ENCODE measurements at places on chromosomes 1 and 21.

- DNase-seq = no peak
Measured at GRCh38 chr1:94677714-94678113, 136.2 kb upstream of the F3 start.

DNA sequence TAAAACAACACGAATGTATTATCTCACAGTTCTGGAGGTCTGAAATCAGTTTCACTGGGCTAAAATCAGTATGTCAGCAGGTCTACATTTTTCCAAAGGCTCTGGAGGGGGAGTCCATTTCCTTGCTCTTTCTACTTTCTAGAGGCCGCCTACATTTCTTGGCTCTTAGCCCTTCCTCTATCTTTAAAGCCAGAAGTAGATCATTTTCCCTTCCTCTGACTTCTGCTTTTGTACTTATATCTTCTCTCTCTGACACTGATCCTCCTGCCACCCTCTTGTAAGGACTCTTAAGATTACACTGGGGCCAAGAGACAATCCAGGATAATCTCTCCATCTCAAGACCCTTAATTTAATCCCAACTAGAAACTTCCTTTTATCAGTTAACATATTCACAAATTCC lies 41.4 kb downstream of the MSH4 start:
- no peak for DNase-seq

DNA sequence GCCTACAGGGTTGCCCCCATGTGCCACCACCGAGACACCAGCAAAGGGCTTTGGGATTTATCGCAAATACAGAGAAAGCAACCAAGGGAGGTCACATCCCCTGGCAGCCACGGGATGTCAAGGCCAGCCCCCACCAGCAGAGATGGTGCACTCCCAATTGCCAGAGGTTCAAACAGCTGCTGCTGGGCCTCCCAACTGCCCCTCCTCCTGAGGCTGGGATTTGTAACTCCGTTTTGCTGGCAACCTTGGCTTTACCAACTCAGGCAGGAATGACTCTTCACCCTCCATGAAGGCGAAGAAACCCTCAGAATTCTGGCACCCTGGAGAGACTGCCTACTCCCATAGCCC lies 11.6 kb downstream of the TMEM53 start:
- no peak for DNase-seq

GRCh38 chr1:21955501-21956281 lies 18.6 kb upstream of the HSPG2 start:
- no peak for DNase-seq

- DNase-seq = no peak
Measured at GRCh38 chr1:193368302-193368701, 181.9 kb upstream of the B3GALT2 start.

DNA sequence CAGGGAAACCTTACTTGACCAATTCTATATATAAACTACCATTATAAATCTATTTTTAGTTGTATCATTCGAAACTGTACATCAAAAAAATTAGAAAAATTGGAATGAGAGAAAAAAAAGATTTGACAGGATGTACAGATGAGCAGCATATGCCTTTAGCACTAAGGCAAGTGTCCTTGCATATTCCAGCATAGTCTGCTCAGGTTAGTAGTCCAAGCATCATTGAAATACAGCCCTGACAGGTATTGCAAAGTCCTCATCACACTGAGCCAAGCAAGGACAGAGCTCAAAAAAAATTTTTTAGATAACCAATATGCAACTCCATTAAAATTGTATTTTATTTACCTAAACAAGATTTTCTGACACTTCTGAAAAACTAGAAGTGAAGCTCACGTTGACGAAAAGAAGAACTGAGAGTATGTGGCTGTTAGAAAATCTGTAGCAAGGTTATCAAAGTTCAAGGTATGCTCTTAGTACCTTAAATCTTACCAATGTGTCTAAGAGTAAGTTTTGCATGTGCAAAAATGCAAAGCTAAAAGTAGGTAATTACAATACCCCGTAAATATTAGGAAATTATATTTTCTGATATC lies 465.6 kb upstream of the ADGRL4 start:
- no peak for DNase-seq

DNA sequence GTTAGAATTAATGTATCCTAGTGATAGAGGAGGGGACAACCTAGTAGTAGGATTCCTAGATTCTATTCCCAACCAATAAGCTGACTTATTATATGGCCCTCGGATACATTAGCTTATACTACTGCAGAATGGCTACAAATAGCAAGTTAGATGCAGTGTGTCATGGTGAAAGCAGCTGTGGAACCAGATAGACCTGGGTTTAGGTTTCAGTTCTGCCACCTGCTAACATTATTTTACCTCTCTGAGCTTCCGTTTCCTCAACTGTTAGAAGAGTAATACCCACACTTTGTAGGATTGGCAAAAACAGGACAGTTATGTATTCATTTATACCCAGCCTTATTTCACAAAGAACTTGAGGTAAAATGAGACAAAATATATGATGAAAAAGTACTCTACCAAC lies 21.6 kb upstream of the MAGOH start:
- no peak for DNase-seq

GRCh38 chr1:240562111-240562590 lies 49.8 kb downstream of the GREM2 start:
- no peak for DNase-seq

DNA sequence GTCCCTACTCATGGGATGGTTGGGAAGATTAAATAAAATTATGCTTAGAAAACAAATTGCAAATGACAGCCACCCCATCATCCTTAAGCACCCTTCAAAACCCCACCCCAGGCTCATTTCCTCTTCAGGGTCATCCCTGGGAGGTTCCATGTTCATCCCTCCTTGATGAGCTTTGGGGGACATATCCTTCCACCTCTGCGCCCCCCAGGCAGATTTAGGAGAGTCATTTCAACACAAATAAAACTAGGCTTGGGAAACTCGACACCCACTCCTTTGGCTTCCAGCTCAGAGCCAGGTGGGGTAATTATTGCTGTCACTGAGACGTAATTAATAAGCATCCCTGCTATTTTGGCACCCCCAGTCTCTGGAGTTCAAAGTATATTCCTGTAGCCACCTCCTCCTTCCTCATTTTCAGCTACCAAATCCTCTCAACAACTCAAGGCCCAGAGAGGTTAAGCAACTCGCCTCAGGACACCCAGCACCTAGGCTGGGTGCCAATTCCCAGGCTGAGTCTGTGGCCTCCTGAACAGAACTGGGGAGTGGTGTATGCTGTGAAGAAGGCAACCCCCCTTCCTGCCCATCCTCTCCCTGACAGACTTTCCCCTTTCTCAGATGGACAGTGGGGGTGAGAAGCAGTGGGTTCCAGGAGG lies 595 bp downstream of the CRYBG2 start:
- no peak for DNase-seq

GRCh38 chr1:4787551-4787950 lies 133.1 kb downstream of the AJAP1 start:
- DNase-seq = no peak

DNA sequence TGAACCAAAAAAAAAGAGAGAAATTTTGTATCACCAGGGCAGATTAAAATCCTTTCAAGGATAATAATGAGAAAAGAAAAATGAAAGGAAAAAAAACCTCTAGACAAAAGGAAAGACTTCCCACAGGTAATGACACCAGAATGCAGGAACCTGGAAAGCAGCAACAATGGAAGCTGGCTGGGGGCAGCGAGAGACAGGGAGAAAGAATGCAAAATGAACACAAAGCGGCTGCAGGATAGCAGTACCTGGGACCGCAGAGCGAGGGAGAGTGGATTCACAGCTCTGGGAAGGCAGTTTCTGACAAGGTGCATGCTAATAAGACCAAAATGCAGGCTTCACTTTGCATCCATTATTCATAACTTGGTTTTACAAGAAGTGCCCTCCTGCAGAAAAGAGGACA lies 349.0 kb downstream of the SIPA1L2 start:
- DNase-seq = no peak

- no peak for DNase-seq
Measured at GRCh38 chr1:115130786-115131185, 41.5 kb upstream of the TSPAN2 start.

DNA sequence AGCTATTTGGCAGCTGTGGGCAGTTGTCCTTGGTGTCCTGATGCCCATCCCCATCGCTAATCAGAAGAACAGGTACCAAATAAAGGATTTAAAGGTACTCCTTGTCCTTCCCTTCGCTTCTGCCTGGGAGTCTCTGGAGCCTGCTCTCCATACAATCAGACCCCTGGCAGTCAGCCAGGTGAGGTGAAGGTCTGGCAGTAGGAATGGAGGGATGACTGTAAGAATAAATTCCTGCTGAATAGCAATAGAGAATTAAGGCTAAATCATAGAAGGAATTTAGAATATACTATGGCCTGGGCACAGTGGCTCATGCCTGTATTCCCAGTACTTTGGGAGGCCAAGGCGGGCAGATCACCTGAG lies 9.2 kb downstream of the THBS3 start:
- no peak for DNase-seq

DNA sequence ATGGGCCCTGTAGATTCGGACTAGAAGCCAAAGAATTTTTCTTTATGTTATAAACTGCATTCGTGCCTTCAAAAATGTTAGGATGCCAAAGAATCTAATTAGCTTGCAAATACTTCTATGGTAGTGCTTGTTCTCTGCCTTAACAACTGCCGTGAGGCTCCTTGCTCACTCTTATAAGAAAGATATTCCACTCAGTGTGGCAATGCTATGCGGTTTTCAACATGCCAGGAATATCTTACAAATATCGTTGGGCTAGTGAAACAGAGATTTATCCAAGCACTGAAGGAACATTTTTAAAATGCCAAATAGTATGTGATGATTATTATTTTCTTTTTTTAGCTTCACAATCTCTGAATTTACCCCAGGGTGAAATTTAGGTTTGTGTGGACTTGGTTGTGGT lies 198.2 kb downstream of the GREM2 start:
- DNase-seq = no peak

GRCh38 chr1:28087614-28088167 lies 719 bp downstream of the EYA3 start:
- DNase-seq = no peak

GRCh38 chr1:24743404-24744211 lies 1.6 kb upstream of the CLIC4 start:
- no peak for DNase-seq

GRCh38 chr1:241870336-241870735 lies 22.3 kb downstream of the EXO1 start:
- no peak for DNase-seq

GRCh38 chr1:50531601-50532000 lies 108.4 kb upstream of the DMRTA2 start:
- no peak for DNase-seq

GRCh38 chr1:88145752-88146151 lies 538.3 kb upstream of the PKN2 start:
- DNase-seq = no peak

- DNase-seq = no peak
Measured at GRCh38 chr21:45169001-45169400, 94.6 kb downstream of the ADARB1 start.

- no peak for DNase-seq
Measured at GRCh38 chr1:233293556-233294446, 1.7 kb downstream of the PCNX2 start.

GRCh38 chr1:27643600-27644368 lies 8.8 kb upstream of the FGR start:
- peak; percentile 48 for DNase-seq

GRCh38 chr1:201506092-201506491 lies 831 bp downstream of the CSRP1 start:
- no peak for DNase-seq

Measured in stimulated activated CD4-positive, alpha-beta T cell treated with anti-CD3 and anti-CD28 coated beads, Interleukin-1b, Interleukin-23, amount 100 ng/mL, for 24 hours (primary cell).